ENCODE measurements at places on chromosomes 16 and 17.

DNA sequence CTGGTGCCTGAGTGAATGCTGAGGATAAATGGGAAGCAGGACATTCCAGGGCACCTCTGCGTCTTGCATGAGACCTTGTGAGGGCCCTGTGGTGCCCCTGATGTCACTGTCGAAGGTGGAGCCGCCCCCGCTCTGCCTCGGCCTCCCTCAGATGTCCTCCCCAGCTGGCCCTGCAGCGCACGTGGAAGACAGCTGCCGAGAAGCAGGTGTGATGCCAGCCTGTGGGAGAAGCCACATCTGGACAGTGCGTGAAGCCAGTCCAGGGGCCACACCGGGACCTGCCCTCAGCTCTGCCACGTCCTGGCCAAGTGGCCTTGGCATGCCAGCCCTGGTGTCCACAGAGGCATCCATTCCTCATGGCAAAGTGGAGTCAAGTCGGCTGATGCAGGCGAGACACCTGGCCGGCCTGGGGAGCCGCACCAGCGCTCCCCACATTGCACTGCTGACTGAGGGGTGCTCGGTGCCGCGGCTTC is 21.6 kb upstream of the METRNL start:
- DNase-seq, result no peak

DNA sequence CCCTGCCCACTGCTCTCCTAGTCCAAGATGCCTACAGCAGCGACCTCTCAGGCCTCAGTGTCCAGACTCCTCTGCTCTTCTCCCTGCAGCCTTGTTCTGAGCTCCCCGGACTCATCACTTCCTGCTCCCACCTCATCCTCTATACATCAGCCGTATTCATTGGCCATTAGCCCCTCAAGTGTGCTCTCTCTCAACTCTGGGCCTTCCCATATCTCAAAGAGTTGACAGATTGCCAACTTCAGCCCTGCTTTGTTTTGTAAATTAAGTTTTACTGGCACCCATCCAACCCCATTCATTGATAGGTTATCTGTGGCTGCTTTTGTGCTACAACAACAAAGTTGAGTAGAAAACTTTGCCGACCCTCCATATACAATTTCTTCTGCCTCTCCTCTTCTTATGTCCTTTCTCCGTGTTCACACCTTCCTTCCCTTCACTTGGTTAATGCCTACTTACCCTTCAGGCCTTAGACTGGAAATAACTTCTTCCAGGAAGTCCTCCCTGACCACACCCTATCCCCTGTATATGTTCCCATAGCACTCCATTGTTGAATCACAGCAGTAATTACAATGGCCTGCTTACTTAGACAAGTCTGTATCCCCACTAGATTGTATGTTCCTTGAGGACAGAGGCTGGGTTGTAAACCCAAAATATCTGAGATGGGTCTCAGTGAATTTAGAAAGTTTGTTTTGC is 63.4 kb upstream of the TANC2 start:
- DNase-seq, result no peak

DNA sequence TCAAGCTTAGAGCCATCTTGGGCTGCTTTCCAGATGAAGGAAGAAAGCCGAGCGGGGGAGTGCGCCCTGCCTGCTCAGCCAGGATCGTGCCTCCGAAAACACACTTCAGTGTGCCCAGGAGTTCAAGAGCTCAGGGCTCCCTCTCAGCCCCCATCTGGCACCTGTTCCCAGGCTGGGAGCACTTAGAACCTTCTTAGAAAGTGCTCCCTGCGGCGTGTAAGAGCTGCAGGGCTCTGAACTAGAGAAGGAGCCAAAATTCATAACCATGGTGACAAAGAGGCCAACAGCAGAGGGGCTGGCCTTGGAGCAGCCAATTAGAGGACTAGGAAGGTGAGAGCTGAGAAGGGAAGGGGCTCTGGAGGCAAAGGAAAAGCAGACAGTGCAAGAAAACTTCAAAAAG is 59.0 kb upstream of the TNRC6C start:
- no peak for DNase-seq

GRCh38 chr16:20799599-20799998 is 6.7 kb downstream of the ERI2 start:
- peak; percentile 54 for DNase-seq

DNA sequence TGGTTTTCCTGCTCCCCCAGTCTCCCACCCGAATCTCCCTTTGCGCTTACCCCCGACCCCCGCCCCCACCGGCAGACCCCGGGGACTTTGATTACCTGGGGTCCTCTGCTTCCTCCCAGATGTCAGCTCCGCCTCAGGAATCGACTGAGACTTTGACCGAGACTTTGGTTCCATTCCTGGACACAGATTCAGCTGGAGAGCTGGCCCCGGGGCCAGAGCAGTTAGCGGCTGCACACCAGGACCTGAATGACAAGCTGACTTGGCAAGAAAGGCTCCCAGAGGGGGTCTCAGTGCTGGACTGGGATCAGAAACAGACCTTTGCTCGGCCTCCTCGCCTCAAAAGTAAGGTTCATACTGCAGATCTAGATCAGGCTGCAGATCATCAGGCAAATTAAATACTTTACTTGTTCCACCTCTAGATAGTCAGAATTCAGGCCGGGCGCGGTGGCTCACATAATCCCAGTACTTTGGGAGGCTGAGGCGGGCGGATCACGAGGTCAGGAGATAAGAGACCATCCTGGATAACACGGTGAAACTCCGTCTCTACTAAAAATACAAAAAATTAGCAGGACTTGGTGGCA is 60.3 kb upstream of the FBXO47 start:
- DNase-seq, result no peak

- no peak for DNase-seq
Measured at GRCh38 chr17:69056179-69056823, 4.4 kb downstream of the ABCA9 start.

DNA sequence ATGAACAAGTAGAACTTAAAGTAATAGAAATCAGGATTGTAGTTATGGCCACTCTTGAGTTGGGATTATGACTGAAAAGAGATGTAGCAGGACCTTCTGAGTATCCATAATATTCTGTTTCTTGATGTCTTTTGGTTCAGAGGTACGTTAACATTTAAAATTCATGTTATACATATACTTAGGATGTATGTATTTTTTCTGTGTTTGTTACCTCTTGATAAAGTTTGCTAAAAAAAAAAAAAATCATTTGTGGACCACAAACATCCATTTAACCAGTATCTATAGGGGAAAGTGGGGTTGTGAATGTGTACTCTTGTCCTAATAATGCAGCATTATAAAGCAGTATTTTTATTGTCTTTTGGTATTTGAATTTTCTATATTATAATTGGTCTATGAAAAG is 65.6 kb downstream of the BCAS3 start:
- DNase-seq, result no peak

GRCh38 chr16:82523815-82524214 is 103.0 kb upstream of the CDH13 start:
- no peak for DNase-seq

DNA sequence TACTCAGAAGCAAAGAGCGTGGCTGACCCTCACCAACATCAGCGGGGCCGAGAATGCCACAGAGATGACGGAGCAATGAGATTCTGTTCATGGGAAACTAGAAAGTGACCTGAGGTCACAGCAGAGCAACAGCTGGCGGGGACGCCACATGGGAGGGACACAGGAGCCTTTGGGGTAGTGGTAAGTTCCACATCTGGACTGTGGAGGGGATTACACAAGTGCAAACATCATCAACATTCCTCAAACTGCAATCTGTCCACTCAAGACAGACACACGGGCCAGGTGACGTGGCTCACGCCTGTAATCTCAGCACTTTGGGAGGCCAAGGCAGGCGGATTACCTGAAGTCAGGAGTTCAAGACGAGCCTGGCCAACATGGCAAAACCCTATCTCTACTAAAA is 11.2 kb downstream of the HAGH start:
- no peak for DNase-seq

All from suppressor macrophage treated with lipopolysaccharide for 4 hours (primary cell).